ENCODE measurements at places on chromosomes 1 and 21. TPM values are rescaled to one million over a fixed set of nuclear protein-coding genes. Genes with fewer than 3 reads are reported as not detected.

DNA sequence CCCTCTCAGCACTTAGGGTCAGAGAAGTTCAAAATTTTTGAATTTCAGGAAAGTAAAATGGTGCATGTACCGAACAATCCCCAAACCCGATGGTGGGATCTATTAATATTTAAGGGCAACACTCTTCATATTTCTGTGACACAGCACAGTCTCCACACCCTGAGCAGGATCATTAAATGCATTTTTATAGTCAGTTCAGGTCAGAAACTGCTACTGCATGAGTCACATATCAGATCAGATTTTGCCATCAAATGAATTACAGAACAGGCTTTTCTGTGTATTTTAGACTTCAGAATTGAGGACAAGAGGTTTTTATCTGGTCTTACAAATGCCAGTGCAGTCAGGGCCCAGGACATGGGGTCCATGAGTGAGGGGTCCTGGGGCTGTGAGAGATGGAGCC, 79.2 kb downstream of the RIPK4 start:
- no peak for DNase-seq

DNA sequence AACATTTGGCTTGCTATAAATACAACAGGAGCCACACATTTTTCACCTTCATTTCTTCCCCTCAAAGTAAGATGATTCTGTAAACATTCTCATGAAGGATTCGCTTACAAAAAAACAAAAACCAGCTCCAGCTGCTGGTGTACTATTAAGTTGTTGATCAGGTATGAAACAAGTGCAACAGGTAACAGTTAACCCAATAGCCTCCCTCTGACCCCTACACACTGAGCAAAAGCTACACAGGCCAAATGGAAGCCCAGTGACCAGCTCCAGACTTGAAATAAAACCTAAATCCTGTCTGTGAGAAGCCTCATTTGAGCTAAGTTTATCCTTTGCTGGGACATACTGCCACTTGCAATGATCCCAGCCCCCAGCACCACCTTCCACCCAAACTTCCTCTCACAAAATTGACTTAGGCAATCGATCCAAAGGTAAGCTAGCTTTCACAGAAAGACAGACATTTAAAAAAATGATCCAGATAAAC, 991 bp downstream of the TIAM1 start:
- peak; percentile 11 for DNase-seq

DNA sequence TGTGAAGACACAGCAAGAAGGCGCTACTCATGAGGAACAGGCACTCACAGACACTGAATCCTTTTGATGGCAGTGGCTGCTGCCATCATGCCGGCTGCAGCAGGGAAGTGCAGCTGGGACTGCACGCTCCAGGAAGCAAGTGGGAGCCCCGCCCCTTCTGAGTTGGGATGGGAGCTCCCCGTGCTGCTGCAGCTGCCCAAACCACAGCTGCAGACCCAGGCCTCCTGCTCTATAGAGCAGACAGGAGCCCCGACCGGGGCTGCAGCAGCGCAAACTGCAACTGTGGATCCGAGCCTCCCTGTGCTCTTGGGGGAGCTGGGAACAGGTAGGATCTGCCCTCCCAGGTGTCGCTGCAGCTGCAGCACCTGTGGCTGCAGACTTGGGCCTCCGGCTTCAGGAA, 65.2 kb upstream of the MARK1 start:
- DNase-seq: no peak

- peak; percentile 90 for DNase-seq
Measured at GRCh38 chr1:171841050-171841910, at the start of gene DNM3. Gene DNM3, plus strand, starts transcription at chr1:171841498. Its CDS starts 159 bp downstream, at chr1:171841657.

GRCh38 chr1:162676750-162677149, 44.5 kb downstream of the DDR2 start:
- no peak for DNase-seq

GRCh38 chr1:1355416-1355815, 2.9 kb downstream of the MXRA8 start:
- DNase-seq: peak; percentile 77

GRCh38 chr1:89686520-89686919, 53.6 kb downstream of the LRRC8C start:
- DNase-seq: no peak

DNA sequence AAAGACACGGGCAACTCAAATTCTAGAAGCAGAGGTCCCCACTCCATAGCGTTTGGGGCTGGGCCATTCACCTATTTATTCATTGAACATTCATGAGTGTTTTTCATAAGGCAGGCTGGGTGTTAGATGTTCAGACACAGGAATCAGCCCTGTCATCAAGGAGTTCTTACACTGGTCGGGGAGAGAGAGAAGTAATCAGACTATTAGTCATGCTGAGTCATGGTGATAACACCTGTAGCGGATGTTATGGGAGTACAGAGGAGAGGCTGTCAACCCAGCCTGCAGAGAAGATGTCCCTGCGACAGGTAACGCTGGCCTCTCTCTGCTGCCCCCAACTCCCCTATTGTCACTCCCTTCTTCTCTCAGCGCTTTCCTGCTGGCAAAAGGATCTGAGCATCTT, 17.2 kb downstream of the LY9 start:
- DNase-seq: no peak

The B3GALNT2 gene
- total RNA-seq: 28.3 TPM

The NFASC gene
- 55.4 TPM for total RNA-seq

The IQGAP3 gene
- 12.5 TPM for total RNA-seq

The OR2M2 gene
- not detected for total RNA-seq

The ADGRL2 gene
- 43.4 TPM for total RNA-seq

The LRRC53 gene
- not detected for total RNA-seq

The CCDC190 gene
- not detected for total RNA-seq

Measured in GM23248 (cell line).